ENCODE measurements at places on chromosomes 7 and 10.

- DNase-seq: no peak
Observed at GRCh38 chr10:8183241-8183704, 128.8 kb downstream of the GATA3 start.

DNA sequence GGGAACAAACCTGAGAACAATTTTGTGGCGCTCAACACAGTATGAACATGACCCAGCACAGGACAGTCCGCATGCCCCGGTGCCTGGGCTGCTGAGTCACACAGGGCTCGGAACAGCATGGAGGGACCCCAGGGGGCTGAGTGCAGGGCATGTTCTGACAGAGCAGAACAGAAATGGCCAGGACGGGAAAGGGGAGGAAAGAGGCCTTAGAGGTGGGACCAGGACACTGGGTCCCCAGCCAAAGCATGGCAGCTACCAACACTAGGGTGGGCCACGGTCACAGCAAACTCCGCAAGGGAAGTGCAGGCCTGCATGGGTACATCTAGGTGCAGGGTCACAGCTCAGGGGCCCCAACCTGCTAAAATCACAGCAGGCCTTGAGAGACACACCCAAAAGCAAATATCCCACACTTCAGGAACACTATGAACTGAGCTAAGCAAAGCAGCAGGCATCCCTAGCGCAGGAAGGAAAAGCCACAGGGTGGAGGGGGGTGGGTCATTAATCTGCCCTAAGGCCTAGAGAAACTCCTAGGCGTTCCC lies 5.6 kb downstream of the IMPDH1 start:
- DNase-seq: no peak

- DNase-seq: no peak
Observed at GRCh38 chr7:150926066-150926465, 52.1 kb downstream of the KCNH2 start.

DNA sequence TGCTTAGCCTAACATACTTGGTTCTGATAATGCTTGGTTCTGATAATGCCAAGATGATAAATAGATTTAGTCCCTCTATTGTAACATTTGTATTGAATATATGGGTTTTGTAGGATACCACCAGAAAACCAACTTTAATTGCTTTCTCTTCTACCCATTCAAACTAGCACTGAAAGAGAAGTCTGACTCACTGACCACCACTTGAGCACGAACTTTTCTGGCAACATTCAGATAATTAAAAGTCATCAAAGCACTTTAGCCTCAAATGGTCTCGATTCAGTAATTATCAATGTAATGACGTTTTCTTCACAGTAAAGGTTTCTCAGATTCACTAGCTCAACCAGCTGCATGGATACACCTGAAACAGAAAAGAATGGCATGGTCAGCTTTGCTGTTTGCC lies 63.0 kb downstream of the HDAC9 start:
- DNase-seq: no peak

- DNase-seq: no peak
Observed at GRCh38 chr10:130721971-130722370, 585.8 kb downstream of the GLRX3 start.

GRCh38 chr7:90595801-90596670 lies at the start of gene CDK14:
Gene CDK14, plus strand, starts transcription at chr7:90596321. Its CDS starts 307 bp downstream, at chr7:90596628.
- no peak for DNase-seq

- no peak for DNase-seq
Observed at GRCh38 chr7:13932131-13932530, 57.3 kb downstream of the ETV1 start.

DNA sequence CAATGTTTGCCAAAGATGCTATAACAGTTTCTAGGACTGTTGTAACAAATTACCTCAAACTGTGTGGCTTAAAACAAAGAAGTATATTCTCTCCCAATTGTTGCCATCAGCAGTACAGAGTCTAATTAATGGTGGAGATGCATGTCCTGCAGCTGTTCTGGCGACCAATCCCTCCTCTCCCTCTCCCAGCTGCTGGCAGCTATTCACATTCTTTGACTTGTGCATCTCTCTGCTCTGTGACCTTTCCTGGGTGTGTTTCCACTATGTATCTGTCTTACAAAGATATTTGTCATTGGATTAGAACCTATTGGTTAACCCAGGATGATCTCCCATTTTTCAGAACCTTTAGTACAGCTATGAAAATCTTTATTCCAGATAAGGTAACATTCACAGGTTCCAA lies 561.7 kb upstream of the POM121L12 start:
- DNase-seq: no peak

GRCh38 chr10:97713339-97713825 lies at the start of gene MARVELD1:
Gene MARVELD1, plus strand, starts transcription at chr10:97713730. Its CDS starts 147 bp downstream, at chr10:97713877.
- DNase-seq: no peak

- no peak for DNase-seq
Observed at GRCh38 chr10:73117976-73118743, 7.9 kb downstream of the NUDT13 start.

- no peak for DNase-seq
Observed at GRCh38 chr7:127771707-127772106, 119.7 kb downstream of the SND1 start.

DNA sequence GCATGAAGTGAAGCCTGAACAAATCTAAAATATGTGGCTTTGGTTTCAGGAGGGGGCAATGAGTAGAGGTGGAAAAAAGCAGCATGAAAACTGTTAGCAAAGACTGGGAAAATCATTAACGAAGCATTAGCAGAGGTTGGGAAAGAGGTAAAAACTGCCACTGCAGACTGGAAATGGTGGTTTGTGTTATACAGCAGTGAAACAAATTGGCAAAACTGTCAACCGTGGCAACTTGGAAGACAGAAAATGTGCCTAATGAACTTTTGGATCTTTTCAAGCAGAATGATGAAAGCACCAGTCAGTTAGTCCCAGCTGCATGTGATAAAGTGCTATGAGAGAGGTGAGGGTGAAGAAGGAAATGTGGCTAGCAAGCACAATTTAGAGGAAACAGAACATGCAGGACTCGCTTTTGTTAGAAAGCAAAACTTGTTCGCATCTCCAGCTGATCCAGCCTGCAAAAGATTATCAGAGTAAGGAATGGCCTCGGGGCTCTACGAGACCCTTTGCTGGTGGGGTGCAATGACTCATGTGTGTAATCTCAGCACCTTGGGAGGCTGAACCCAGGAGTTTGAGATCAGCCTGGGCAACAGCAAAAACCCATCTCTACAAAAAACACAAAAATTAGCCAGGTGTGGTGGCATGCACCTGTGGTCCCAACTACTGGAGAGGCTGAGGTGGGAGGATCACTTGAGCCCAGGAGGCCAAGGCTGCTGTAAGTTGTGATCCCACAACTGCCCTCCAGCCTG lies 45.7 kb downstream of the SKIDA1 start:
- no peak for DNase-seq

DNA sequence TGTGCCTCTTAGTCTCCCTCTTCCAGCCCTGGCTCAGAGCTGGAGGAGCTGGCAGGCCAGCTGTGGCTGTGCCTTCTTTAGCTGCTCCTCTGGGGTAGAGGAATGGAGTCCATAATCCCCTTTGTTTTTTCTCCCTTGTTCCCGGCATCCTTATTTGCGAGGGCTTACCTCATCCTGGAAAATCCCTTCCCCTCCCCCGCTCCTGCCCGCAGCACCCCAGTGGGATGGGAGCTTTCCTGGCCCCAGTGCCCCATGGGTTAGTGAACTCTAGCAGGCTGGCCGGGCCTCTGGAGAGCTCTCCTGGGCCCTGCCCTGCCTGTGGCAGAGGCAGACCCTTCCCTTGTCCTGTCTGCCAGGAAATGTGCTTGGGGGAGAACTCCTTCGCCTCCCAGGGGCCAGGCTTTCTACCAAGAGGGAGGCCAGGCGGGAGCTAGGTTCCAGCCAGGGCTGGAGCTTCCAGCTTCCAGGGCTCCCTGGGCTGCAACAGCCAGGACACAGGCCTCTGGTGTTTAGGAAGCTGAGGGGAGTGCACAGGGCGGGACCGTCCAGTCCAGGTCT lies 16.5 kb upstream of the TRIM8 start:
- no peak for DNase-seq

- DNase-seq: no peak
Observed at GRCh38 chr10:126170776-126171175, 217.5 kb downstream of the ADAM12 start.

- no peak for DNase-seq
Observed at GRCh38 chr10:121556918-121557573, 41.2 kb downstream of the FGFR2 start.

DNA sequence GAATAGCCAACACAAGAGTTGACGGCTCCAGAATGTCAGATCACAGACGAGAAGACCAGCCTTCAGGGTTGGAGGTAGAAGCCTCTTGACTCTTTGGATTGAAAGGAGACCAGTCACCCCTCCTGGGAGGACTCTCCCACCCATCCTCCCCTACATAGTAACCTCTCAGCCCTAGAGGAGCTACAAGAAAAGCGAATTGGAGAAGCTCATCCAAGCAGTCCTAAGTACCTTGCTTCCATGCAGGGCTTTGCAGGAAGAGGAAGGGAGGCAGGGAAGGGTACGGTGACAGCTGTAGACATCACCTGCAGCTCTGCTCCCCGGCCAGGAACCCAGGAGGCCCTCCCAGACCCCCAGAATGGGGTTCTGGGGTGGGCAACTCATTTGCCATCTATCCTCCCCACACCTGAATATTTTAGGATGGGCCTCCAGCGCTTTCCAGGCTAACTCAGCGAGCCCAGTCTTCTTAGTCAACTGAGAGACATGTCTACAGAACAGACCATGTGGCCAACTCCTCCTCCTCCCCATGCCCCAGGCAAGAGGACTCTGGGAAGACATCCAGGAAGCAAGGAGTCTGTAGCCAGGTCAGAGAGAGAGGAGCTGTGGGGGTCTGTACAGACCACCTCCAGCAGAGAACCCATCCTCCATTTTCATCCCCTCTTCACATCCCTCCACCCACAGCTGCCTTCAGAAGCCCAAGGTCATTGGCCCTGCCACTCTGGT lies 55.6 kb upstream of the LBX1 start:
- DNase-seq: no peak
